ENCODE measurements at places on chromosomes 12 and 14. TPM values are rescaled to one million over a fixed set of nuclear protein-coding genes. Genes with fewer than 3 reads are reported as not detected.

DNA sequence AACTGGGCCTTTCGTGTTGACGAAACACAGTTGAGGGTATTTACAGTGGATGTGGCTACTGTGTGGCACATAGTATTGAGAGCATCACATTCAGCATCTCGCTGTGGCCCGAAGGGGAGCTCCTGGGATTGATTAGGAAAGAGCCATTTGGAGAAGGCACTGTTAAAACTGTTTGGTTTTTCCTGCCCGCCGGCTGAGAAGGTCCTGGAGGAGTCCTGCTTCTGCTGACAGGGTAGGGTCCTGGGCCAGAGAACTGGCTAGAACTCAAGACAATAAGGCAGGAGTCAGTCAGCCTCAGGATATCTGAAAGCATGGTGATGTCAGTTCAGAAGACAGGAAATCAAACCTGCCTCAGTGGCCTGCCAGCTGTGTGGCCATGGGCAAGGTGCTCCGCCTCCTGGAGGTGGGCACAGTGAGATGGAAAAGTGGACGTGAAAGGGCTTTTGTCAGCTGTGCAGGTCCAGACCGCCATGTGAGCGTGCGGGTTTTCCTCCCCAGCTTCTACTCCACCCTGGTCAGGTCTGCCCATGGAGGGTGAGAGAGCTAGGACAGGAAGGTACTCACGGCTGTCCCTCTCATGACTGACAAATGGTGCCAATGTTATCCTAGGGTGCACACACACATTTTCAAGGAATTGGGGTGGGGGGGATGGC is 92.3 kb downstream of the NTF3 start:
- DNase-seq = peak; percentile 13

GRCh38 chr14:76467711-76468155 is 91.8 kb downstream of the ESRRB start:
- no peak for DNase-seq

- peak; percentile 21 for DNase-seq
These were observed 21.8 kb downstream of the CHST11 start for GRCh38 chr12:104478396-104479122.

DNA sequence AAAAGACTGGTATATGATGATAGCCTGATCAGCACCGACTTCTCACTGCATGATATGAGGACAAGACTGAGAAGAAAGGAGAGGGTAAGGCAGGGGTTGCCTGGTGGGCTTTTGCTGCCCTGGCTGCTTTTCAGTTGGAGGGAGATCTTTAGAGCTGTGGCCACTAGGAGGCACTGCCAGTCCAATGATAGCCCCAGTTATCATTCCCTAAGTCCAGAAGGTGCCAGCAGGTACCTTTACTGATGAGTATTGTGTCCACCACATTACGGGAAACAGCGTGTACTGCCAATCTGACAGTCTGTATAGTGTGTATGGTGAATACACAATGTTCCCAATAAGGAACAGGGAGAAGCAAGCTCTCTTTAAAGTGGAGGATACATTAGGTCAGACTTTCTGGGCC is 55.8 kb upstream of the CCDC175 start:
- peak; percentile 43 for DNase-seq

Gene RFLNA
- 44.8 TPM for total RNA-seq

Gene SOAT2
- total RNA-seq = not detected

Measured in colonic mucosa (tissue), 4 donors.